Dermis microvascular lymphatic vessel endothelial cell (primary cell): ENCODE measurements at places on chromosomes 7 and 10. TPM values are rescaled to one million over a fixed set of nuclear protein-coding genes. Genes with fewer than 3 reads are reported as not detected.

DNA sequence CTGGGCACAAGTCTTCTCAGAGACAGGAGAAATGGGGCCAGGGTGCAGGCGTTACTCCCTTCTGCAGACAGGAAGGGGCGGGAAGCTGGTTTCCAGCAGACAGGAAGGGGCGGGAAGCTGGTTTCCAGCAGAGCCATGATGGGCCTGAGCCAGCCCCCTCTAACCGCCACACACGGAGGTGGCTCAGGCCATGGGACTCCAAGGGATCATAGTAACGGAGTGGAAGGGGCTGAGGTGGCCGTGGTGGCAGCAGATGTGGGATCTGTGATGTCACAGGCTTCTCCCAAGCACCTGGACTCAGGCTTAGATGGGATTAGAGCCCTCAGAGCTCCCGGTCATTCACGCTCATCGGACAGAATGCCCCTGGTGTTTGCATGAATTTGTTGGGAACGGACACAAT lies 177.8 kb downstream of the USP6NL start:
- DNase-seq = no peak

DNA sequence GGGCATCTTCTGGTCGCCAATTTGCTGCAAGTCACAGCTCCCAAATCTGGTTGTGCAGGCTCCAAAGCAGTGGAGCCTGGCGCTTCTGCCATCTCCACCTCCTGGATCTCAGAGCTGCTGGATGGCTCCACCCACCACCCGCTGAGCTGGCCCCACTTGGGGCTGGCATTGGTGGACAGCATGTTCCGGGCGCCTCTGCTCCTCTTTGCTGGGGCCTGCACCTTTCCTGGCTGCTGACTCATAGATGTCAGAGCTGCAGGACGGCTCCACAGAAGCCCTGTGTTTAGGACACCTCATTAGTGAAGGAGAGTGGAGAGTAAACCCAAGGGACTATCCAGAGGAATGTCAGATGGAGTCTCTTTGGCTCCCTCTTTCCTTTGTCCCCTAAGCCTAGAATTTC lies 27.4 kb downstream of the MAPK8 start:
- no peak for DNase-seq

GRCh38 chr7:134850066-134850465 lies 70.6 kb downstream of the CALD1 start:
- DNase-seq = no peak

LBX1 gene
- total RNA-seq = not detected in 2 replicates

TRIM74 gene
- total RNA-seq = 0.13 TPM in 1 of 2 replicates, not detected in the other

GRCh38 chr10:60454336-60454735 lies 64.7 kb upstream of the ANK3 start:
- no peak for DNase-seq

OLAH gene
- total RNA-seq = 0.25 and 0.26 TPM in 2 replicates

ST7 gene
- 12.5 and 13.5 TPM in 2 replicates for total RNA-seq

DNA sequence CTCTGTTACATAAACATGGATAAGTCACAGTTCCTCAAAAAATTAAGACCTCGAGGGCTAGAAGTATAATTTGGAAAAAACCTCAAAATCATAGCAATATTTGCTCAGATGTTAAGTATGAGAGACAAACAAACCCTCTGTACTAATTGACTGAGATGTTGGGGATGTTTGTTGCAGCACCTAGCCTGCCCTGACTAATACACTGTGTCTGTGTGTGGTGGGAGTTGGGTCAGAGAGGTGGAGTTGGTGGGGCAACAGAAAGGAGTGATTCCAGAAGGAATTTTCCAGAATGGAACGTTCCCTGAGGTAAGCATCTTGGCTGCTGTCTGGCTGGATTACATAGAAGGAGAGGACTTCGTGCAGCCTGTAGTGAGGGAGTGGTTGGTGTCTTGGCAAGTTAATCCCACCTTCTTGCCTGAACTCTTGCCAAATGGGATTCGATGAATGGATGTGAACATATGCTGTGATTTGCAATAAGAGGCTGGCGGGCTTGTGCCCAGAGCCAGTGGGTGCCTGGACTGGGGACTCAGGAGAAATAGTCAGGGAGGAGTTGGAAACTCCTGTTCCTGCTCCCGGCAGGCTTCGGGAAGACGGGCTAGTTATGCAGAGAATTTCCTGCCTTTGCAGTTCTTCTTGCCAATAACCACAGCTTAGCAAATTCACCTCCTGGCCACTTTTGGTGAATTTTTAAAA lies 9.3 kb upstream of the FAM180A start:
- no peak for DNase-seq

DNA sequence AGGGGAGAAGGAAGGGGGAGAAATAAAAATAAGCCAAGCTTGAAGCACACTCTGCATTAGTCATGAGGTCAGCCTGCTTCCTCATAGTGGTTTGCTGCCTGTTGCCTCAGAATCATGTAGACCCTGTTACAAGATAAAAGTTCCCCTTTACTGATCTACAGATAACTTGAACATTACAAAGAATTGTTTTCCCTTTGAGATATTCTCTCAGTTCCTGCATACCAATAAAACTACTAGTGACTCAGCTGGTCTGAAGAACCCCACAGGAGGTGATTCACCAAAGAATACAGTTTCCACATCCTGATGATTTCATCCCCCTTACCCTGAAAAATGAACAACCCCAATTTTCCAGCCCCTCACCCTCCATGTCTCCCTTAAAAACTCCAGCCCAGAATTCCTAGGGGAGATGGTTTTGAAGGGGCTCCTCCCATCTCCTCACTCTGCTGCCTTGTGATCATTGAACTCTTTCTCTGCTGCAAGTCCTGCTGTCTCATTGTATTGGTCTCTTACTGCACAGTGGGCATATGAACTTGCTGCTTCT lies 31.5 kb upstream of the NRP1 start:
- no peak for DNase-seq

DNA sequence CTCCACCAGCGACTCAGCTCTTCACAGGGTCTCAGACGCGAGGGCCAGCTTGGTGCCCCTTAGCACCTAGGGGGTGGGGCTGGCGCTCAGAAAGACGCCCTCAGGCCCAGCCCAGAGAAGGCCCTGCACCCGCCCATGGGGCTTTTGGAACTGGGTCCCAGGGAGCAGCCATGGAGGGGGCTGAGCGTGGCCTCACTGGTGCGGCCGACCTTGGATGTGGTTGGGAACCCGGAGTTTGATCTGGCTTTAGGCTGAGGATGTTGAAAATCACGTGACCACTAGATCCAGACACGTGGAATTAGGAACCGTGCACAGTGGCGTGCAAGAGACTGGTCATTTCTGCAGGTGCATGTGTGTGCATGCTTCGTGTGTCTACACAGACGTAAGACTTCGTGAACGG lies 185.4 kb downstream of the DNAJB6 start:
- no peak for DNase-seq

- no peak for DNase-seq
These were observed 38.0 kb upstream of the LBX1 start for GRCh38 chr10:101267290-101267680.

NACAD gene
- total RNA-seq = 0.39 and 0.89 TPM in 2 replicates

DNA sequence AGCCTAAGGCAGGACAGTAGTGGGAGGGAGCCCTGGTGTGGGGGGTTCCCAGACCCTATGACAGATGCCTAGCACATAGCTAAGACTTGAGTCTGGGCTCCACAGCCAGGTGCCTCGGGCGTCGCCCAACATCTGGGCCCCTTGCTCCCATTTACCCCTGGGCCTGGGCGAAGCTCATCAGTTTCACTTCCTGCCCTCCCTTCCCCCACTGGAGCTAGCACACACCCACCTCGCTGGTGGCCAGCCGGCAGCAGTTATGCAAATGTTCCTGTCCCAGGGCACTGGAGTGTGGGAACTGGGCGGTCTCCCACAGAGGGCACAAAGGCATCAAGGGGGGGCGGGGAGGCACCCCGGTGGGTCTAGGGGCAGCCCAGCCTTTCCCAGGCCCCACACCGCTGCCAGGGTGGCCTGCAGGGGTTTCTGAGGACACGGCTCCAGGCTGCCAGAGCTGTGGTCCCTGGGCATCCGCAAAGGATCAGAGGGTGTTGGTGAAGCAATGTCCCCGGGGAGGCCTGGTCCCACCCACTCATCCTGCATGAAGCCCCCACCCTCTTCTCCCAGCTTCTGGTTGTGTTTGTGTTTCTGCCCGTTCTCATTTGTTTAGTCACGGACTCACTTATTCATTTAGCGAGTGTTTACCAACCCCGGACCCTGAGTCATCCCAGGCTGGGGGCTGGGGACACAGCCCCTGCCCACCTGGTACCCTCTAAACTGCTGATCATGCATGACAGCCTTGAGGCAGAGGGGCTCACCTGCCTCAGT lies 20.4 kb downstream of the SH2B2 start:
- peak; percentile 36 for DNase-seq

DNA sequence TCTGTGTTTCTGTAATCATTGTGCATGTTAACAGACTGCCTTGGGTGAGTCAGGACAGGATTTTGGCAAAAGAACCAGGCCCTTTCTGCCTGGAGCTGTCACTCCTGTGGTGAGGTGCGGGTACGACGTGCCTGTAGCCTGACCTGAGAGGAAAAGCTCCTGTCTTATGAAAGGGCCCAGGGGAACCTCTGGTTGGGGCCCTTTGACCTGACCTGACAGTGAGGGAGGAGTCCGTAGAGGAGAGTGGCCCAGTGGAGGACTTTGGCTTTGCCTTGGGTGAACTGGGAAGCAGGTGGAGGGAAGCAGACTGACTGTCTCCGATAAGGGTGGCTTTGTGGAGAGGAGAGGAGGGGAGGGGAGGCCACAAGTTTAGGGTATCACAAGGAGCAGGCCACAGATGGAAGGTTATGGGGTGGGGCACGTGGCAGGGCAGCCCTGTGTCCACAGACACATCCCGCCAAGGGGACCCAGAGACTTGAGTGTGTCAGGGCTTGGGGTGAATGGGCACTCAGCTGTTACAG lies 6.9 kb downstream of the PFKP start:
- no peak for DNase-seq

DNA sequence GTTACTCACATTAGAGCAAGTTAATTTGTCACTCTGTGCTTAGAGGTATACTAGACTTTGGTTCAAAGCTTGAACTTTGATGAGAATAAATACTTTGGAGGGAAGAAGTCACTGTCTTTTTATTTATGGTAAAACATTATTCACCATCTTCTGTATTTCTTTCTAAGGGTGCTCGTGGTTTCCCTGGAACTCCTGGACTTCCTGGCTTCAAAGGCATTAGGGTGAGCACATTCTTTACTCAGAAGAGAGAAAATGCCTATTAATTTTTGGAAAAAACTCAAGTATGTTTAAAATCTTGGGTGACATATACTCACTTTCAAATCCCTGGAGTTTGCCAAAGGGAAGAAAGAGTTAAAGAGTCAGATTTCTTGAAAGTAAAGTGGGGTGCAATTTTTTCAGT lies 10.8 kb downstream of the COL1A2 start:
- no peak for DNase-seq

GRCh38 chr7:108460964-108461363 lies 4.7 kb upstream of the NRCAM start:
- DNase-seq = no peak

CRHR2 gene
- total RNA-seq = not detected in 2 replicates

DNA sequence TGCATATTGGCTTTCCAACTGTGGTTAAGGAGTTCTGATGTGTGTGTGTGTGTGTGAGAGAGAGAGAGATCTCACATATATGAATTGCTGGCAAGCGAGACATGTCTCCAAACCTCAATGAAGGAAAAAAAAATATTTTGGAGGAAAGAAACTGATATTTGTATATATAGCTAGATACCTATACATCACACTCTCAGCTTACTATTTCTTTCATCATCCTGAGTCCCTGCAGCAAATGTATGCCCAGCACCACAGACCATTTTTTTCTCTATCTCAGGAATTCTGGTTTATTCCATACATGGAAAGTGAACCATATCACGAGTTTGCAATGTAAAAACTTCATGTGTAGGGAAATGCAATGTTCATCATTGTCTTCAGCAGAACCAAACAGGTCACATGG lies 68.9 kb downstream of the MTERF1 start:
- DNase-seq = no peak

DNA sequence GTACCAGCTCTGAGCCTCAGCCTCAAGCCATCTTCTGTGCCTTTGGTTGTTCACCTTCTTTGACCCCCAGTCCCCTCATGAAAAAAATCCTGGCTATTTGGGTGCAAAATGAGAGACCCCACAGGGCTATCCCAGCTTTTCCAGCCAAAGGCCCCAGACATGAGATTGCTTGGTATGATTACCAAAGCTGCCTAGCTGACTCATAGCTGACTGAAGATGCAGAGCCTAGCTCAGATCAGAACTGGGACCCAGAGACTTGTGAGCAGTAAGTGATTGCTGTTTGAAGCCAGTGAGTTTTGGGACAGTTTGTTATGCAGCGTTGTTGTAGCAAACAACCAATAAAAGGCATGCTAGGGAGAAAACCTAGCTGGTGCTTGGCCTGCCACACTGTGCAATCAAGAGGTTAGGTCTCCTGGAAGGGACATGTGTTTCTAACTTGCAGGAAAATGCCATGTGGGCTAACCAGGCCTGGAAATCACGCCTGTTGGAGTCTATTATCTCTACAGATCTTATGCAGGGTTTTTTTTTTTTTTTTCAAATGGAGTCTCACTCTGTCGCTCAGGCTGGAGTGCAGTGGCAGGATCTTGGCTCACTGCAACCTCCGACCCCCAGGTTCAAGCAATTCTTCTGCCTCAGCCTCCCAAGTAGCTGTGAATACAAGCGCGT lies 48.0 kb upstream of the DAGLB start:
- DNase-seq = no peak
